Metanephros (tissue), 2 donors: ENCODE measurements at places on chromosomes 4 and X. TPM values are rescaled to one million over a fixed set of nuclear protein-coding genes. Genes with fewer than 3 reads are reported as not detected.

Gene TMPRSS11B
- not detected for total RNA-seq

Gene ADGRG2
- 7.3 TPM for total RNA-seq

Gene TMEM271
- total RNA-seq: 0.06 TPM

Gene GRIA3
- total RNA-seq: 4.4 TPM

Gene CYSLTR1
- total RNA-seq: 3.0 TPM

Gene NPY2R
- total RNA-seq: 0.23 TPM

Gene NEIL3
- total RNA-seq: 3.9 TPM

Gene TBC1D8B
- total RNA-seq: 11.3 TPM

Gene MORF4L2
- total RNA-seq: 188 TPM

Gene KCNE5
- 6.5 TPM for total RNA-seq

Gene IL3RA
- total RNA-seq: 6.2 TPM

Gene BTK
- total RNA-seq: 6.0 TPM
